A549 treated with Mapracorat at 1 μM for 4 hours (cell line): ENCODE measurements at places on chromosomes 12 and 14. TPM values are rescaled to one million over a fixed set of nuclear protein-coding genes. Genes with fewer than 3 reads are reported as not detected.

Gene ADCY6
- total RNA-seq = 10.0 to 15.1 TPM (median 13.8 TPM) in 5 replicates

Gene KRT5
- 0.26 to 0.79 TPM (median 0.62 TPM) in 5 replicates for total RNA-seq

Gene CLEC6A
- not detected in 5 replicates for total RNA-seq

Gene ASCL1
- 0.07 TPM in 1 of 5 replicates, not detected in the others for total RNA-seq

Gene DDX23
- 73.6 to 82.3 TPM (median 78.8 TPM) in 5 replicates for total RNA-seq

Gene COCH
- 22.0 to 28.1 TPM (median 24.9 TPM) in 5 replicates for total RNA-seq

Gene FAM181A
- not detected in 5 replicates for total RNA-seq

Gene GLIPR1L1
- total RNA-seq = not detected in 5 replicates

Gene KRT73
- total RNA-seq = 0.06 TPM in 1 of 5 replicates, not detected in the others

Gene PGF
- 3.1 to 4.5 TPM (median 4.1 TPM) in 5 replicates for total RNA-seq

Gene A2ML1
- not detected in 5 replicates for total RNA-seq

Gene ESRRB
- total RNA-seq = 0.17 to 0.31 TPM (median 0.29 TPM) in 5 replicates

Gene PTPRB
- 0.42 to 1.2 TPM (median 1.1 TPM) in 5 replicates for total RNA-seq
